Activated naive CD8-positive, alpha-beta T cell treated with anti-CD3 and anti-CD28 coated beads, Interleukin-2, amount 10 ng/mL, durations not matched to agents 7 days and 5 days (primary cell): ENCODE measurements at places on chromosomes 12 and 14. TPM values are rescaled to one million over a fixed set of nuclear protein-coding genes. Genes with fewer than 3 reads are reported as not detected.

Gene RASSF9
- total RNA-seq = not detected

Gene CLMN
- 4.3 TPM for total RNA-seq

Gene DACT1
- total RNA-seq = 0.50 TPM

Gene MAP3K9
- total RNA-seq = 8.9 TPM

Gene NEDD1
- total RNA-seq = 42.3 TPM
